A172 (cell line): ENCODE measurements at places on chromosomes 11 and 22. TPM values are rescaled to one million over a fixed set of nuclear protein-coding genes. Genes with fewer than 3 reads are reported as not detected.

ST14 gene
- total RNA-seq: 0.10 TPM in 1 of 2 replicates, not detected in the other

DNAJB7 gene
- not detected in 2 replicates for total RNA-seq

DDIAS gene
- 30.1 and 34.5 TPM in 2 replicates for total RNA-seq

GRCh38 chr22:19367763-19368367 lies 63.7 kb downstream of the HIRA start:
- no peak for DNase-seq

GRCh38 chr22:31841078-31841827 lies 87.4 kb downstream of the DEPDC5 start:
- DNase-seq: peak; percentile 4

DNA sequence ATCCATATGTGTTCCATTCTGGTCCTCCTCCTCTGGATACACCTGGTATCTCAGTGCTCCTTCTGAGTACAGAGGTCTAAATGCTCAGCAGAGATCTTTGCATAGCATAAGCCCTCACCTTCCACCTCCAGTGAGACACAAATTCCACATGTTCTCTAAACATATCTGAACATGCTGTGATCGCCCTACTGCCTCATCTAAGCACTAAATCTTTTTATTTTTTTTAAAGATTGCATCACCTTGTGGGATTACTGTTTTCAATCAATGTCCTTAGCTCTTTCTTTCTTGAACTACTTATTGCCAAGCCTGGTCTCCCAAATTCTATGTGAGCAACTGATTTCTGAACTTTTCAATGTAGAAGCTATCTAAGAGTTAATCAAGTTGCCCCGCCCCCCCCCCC lies 113.4 kb downstream of the TRPC6 start:
- no peak for DNase-seq

- no peak for DNase-seq
Measured at GRCh38 chr11:62088331-62088933, 35.4 kb upstream of the INCENP start.

GRCh38 chr11:17719028-17719937 lies at the start of gene MYOD1:
Gene MYOD1, plus strand, starts transcription at chr11:17719571. Its CDS starts 212 bp downstream, at chr11:17719783.
- no peak for DNase-seq

- DNase-seq: no peak
Measured at GRCh38 chr11:71173709-71174108, 78.7 kb downstream of the SHANK2 start.

DNA sequence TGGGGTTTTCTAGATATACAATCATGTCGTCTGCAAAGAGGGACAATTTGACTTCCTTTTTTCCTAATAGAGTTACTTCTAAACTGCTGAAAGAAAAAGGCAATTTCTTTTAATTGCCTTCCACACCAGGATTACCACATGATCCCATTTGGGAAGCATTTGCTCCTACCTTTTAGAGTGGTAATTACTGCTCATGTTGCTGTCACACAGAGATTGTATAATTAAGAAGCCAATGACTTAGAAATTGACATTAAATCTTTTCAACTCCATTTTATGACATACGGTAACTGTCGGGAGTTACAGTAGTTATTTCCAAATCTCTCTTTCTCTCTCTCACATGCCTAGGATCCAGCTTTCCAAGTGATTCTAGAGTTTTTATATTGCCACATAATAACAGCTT lies 17.8 kb upstream of the RAG2 start:
- DNase-seq: no peak

DNA sequence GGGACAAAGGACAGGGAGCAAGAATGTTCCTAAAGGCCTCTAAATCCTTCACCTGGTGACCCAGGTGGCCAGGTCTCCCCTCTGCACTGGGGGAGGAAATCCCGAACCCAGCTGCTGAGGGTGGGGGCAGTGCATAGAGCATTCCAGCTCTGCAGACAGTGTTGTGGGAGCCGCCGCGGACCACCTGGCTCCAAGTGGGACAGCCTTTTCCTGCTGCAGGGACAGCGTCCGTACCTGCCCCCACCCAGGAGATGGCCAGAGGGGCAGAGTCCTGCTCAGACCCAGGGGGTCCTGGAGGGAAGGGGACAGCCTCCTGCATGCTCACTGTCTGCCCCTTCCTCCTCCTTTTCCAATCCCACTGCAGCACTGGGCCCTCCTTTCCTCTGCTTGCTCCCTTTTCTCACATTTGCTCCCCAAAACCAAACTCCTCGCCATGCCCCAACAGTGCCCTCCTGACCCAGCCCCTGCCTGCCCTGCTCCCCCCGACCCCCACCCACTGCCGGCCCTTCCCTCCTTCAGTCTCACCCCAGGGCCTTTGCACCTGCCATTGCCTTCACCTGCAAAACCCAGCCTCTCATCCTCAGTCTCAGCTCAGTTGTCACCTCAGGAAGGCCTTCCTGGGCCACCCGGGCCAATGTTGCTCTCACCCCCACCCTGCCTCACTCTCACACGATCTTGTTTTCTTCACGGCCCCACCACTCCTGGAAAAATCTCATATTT lies 12.8 kb downstream of the PNPLA5 start:
- DNase-seq: no peak

DNA sequence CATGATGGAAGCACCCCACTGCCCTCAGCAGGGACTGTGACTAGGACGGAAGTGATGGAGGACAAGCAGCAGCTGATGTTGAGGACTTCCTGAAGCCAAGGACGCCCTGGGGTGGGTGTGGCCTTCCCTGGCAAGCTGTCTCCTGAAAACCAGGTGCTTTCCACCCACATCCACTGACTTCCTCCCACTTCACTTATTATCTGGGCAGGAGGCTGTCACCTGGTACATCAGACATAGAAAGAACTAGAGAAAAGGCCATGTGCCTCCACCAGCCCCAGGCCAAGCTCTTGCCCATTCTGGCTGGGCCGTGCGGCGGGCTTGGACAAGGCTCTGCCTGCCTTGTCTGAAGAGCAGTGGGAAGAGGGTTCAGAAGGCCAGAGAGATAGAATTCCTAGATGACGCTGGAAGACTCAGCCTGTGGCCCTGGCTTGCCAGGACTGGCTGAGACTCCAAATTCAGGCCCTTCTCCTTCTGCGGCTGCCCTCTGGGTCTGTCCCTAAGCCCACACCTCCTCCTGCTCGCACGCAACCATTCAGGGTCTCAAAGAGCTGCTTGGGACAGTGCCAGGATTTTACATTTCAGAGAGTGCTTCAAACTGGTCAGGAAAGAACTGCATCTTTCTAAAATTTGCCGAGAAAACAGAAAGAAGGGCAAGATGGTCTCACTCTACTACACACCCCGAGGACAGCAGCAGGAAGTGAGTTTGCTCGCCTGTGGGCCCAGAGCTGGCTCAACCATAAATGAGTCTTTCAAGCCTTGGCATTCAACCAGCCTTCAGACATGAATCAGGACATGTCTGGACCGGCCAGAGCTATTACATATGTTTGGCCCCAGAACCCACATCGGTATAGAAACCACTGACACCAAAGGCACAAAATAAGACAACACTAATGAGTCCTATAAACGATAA lies 13.3 kb downstream of the ARHGAP1 start:
- DNase-seq: peak; percentile 51
